ENCODE measurements at places on chromosomes 2 and 18.

GRCh38 chr18:51107082-51107481 lies 77.1 kb downstream of the SMAD4 start:
- no peak for DNase-seq

GRCh38 chr2:88171966-88172365 lies 1.8 kb downstream of the THNSL2 start:
- no peak for DNase-seq

DNA sequence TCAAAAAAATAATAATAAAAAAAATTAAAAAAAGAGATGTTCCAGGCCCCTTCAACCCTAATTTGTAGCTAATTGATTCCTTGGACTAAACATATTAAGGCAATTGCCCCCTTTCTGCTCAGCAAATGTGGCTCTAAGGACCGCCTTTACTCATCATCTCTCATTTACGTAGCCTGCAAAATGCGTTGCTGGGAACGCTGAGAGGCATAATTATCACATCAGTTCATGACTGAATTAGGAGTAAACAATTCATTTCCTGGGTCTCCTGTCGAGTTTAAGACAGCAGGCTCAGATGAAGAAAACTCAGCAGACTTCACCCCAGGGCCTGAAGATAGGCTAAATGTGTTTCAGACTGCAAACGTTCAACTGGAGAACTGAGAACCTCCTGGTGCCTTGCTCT lies 413.5 kb downstream of the NBAS start:
- no peak for DNase-seq

DNA sequence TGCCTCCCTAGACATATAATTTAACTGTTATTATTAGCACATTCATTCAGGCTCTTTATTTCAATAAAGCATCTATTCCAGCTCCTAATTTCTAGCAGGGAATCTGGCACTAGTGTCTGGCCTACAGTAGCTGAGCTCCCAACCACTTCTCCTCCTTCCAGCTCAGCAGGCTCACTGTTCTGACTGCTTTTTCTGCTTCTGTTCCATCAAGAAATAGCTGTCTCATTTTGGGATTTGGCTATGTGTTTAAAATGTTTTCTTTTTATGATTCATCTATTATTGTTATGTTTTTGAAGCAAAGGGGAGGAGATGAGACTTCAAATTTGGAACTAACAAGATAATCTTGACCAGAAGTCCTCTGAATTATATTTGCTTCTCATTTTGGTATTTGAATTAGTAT lies 172.7 kb upstream of the SMAD7 start:
- DNase-seq = no peak

GRCh38 chr2:156884216-156884615 lies 373.3 kb upstream of the GALNT5 start:
- DNase-seq = no peak

DNA sequence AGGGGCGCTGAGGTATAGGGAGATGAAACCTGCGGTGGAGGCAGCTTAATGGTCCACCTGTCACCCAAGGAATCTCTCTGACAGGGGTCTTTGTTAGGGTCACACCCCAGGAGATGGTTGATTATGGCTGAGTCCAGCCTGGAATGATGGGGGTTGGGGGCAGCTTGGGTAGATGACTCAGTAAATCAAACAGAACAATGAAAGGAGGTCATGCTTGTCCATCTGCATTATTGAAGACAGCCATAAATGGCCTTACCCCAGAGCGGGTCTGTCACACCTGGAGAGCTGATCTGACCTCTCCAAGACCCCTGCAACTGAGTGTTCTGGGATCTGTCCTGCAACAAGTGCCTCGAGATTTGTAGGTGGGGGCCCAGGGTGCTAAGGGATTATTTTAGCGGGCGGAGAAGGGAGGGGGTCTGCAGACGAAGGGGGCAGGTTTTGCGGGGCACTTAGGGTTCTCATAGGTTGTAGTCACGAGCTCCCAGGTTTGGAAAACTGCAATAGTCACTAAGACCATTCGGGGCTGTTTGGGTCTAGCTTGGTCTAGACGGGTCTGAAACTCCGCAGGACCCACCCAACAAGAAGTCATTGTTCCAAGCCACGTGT lies 771 bp upstream of the IGFBP2 start:
- DNase-seq = no peak

- no peak for DNase-seq
Measured at GRCh38 chr2:211598238-211598637, 940.4 kb downstream of the ERBB4 start.

DNA sequence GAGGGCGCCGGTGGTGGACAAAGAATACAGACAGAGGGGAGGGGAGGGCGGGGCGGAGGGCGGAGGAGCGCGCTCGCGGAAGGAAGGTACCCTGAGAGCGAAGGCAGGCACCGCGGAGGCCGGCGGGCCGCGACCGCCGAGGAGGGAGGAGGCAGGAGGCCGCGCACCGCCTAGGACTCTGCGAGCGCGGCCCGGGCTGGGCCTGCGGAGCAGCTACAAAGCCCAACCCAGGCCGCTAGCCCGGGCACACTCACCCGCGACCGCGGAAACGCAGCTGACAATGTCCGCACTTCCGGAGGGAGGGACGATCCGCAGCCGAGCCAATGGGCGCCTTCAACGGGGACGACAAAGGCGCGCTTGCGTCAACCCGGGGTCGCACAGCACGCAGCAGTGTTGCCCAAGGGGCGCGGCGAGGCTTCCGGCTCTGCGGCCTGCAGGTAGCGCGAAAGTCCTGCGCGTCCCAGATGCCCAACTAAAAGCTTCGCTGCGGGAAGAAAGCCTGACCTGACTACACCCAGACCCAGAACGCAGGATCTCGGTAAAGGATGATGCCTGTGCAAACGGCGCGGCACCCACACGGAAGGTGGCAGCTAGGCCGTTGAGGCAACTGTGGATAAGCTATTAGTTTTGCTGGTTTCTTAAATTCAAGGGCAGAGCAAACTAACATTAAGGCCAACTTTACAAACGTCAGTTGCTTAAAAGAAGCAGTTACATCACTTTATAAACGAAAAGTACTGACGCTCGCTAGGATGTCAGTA lies at the start of gene C18orf32:
Gene C18orf32 (minus strand): TSS at position 282 of the 758 bp plus-strand sequence. CDS start 3,486 bp downstream, outside the sequence.
- peak; percentile 76 for DNase-seq

GRCh38 chr18:10482363-10482984 lies 28.0 kb downstream of the APCDD1 start:
- DNase-seq = no peak

DNA sequence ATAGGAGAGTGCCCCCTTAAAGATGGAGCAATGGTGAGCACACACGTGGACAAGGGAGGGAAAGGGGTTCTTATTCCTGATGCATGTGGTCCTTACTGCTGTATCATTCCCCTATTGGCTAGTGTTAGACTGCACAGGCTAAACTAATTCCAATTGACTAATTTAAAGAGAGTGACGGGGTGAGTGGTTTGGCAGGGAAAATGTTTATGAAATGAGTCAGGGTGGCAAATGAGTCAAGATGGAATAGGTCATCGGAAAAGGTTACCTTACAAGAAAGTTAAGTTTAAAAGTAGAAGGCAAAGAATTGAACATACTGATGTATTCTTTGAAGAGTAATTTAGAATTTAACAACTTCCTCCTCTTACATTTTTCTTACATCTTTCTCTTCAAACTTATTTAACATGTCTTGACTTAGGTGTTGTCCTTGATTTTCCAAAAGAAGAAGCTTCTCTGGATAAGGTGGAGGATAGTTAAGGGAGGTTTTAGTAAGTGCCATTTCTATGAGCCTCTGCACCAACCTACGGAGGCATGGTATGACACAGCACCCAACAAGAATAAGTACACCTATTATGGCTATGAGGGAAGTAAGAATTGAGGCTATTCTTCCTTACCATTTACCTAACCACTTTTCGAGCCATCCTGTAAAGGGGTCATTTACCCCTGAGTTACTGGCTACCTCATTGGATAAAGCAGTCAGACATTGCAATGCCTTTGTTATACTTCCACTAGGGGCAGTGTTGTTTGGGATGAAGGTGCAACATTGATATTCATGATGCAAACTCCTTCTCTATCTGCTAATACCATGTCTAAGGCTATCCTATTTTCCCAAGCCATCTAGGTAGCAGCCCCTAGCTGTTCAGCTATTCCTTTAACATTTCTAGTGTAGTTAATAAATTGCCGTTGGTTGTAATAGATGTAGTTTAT lies 1345.8 kb upstream of the LRRTM1 start:
- no peak for DNase-seq

All from NCI-H446 treated with DMSO at 0.1 percent for 48 hours (cell line).